ENCODE measurements at places on chromosomes 13 and 19.

DNA sequence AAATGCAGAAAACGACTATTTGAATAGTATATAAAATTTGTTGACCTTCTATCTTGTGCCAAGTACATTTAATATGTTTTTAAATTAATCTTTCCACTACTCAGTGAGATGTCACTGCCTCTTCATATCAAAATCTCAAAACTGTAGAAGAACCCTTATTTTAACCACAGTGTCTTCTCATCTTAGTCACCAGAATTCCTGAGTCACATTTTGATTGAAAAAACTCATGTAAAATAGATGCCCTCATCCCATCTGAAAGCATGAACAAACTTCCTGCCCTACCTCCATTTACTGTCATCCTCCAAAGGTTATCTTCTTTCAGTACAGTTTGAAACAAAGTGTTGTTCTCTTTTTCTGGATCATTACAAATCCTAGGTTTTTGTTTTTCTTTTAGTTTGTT, 1215.4 kb downstream of the PCDH9 start:
- no peak for DNase-seq

DNA sequence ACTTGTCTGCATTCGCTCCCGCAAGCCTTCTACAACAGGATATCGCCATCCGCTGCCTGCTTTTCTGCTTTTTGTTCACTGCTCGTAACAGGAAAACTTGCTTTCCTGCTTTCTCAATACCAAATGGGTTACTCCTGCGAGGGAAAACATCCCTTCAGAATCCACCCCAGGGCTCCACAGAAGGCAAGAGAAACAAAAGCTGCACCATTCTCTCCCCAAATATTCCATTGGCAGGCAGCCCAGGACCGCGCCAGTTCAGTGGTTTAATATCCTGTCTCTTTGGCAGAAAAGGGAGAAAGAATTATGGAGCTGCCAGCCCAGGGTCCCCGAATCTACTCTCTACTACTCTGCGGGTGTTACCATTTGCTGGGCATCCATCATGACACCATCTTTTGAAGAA, 84.7 kb upstream of the DOCK9 start:
- no peak for DNase-seq

DNA sequence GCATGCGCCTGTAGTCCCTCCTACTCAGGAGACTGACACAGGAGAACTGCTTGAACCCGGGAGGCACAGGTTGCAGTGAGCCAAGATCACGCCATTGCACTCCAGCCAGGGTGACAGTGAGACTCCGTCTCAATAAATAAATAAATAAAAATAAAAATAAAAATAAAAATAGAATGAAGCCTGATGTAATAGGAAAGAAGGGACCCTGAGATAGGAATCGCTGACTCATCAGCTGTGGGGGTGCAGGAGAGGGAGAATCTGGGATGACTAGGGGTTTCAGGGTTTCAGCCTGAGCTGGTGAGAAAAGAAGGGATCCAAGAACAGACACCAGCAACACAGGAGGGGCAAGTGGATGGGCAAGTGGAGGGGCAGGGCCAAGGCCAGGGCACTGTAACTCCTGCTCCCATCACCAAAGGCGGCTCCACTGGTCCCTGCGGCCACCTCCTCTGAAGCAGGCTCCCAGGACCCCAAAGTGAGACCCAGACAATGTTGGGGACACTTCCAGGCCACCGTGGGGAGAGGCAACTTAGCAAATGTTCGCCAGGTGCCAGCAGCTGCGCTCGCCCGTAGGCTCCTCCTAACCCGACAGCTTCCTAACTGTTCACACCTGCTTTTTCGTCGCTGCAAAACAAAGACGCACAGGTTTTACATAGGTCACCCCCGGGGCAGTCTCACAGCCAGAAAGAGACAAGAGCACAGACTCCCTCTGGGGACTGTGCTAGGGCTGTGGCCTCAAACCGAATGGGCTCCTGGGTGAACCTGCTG, 1.2 kb downstream of the HAUS8 start:
- DNase-seq = no peak

DNA sequence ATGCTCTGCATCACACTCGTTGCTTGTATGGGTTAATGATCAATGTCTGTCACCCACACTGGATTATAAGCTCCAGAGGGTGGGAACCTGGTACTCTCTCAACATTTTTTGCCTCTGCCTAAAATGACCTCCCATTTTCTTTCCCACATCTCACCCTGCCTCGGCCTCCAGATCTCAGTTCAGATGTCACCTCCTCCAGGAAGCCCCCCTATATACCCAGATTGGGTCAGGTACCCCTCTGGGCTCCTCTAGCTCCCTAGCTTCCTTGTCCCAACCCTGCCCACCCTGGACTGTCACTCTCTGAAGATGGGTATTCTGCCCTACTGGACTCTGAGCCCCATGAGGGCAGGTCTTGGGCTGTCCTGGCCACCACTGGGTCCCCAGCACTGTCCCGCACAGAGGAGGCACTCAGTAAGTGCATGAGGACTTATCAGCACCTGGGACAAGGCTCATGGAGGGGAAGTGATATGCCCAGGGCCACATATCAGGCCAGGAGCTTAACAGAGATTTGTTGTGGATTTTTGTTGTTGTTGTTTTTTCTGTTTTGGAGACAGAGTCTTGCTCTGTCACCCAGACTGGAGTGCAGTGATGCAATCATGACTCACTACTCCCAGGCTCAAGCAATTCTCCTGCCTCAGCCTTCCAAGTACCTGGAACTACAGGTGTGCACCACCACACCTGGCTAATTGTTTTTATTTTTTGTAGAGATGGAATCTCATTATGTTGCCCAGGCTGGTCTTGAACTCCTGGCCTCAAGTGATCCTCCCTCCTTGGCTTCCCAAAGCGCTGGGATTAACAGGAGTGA, 23.8 kb downstream of the PRKD2 start:
- DNase-seq = no peak

- DNase-seq = no peak
Measured at GRCh38 chr19:43501661-43502418, 2.7 kb downstream of the PHLDB3 start.

- DNase-seq = no peak
Measured at GRCh38 chr19:19551853-19552192, 13.8 kb downstream of the CILP2 start.

DNA sequence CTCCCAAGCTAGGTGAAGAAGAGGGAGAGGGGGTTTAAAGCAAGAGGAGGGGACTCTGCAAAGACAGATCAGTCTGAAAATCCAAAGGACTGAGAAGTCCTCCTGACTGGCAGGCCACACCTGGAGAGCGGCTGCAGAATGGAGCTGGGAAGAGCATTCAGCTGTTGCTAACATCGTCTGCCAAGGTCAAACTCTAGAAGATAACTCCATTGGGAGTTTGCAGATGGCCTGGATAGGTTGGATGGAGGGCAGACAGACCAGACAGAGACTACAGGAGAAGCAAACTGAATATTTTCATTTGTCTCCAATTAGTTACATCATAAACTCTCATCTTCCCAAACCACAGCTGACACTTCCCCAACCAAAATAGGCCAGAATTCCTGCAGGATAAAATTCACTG, 19.9 kb upstream of the SHISA2 start:
- DNase-seq = no peak

- no peak for DNase-seq
Measured at GRCh38 chr13:88288326-88288725, 617.2 kb downstream of the SLITRK5 start.

DNA sequence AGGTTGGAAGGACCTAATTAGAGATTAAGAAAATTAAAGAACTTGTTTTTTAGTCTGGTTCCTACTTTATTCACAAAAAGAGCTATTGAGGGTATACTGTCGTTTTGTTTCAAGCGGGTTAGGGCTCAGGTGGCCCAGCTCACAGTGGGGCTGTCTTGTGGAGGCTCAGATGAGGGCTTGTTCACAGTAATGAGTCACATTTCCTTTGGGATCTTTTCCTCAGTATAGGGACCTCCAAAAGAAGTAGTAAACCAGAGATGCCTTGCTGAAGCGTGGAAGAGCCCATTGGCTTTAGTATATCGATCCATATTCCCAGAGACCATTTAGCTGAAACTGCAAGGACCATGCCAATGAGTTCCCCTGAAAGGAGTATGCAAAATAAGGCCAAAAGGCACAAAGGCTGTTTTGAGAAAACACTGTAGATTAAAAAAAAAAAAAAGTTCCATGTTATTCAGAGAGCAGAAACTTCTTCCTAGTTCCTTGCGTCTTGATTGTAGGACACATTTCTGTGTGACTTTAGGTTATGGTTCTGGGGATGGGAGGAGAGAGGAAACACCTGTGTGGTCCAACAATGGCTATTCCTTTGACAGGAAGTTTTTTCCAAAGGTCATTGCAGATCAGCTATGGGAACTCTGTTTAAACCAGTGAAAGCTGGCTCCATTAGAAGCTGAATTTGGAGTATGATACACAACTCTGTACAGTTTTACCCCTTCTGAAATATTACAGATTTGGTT, 32.8 kb upstream of the GPI start:
- no peak for DNase-seq

- no peak for DNase-seq
Measured at GRCh38 chr13:97327086-97327485, 105.0 kb downstream of the MBNL2 start.

DNA sequence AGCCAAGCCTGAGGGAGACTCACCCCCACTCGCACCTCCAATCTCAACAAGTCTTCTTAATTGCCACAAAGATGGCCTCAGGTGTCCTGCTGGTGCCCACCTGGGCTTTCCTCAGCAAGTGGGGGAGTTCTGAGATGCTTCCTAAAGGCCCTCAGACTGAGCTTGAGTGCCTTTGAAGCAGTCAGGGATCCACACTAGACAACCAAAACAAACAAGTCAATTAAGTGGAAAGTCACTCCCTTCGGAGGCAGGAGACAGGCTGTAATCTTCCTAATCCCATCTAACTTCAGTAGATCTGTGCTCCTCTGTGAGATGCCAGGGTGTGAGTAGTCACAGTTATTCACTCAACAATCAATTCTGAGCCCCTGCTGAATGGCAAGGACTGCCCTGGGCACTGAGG, 68.3 kb upstream of the SERP2 start:
- DNase-seq = no peak

GRCh38 chr19:5927441-5927821, 13.4 kb downstream of the CAPS start:
- no peak for DNase-seq

DNA sequence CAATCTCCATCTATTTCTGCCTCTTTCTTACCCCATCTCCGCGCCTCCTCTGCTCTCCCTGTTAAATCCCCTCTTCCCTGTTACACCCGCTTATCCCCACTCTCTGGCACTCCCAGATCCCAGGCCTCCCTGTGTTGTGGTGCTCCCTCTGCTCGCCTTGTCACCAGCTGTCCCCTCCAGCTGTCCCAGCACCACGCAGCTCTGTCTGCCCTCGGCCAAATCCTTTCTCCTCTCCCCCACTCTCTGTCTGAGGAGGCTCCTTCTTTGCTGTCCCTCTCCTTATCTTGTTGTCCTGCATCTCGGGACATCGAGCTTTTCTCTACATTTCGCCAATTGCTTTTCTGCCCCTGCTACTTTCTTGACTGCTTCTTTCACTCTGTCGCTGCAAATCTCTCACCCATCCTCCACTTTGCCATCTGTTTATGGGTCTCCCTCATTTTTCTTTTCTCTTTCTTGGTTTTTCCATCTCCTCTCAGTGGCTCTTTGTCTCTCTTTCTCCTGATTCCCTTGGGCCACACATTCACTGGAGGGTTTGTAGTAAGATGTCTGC, 941 bp downstream of the ZNF160 start:
- DNase-seq = no peak

GRCh38 chr13:112771139-112771876, 81.5 kb downstream of the ATP11A start:
- no peak for DNase-seq

- no peak for DNase-seq
Measured at GRCh38 chr19:58396691-58397532, 1.5 kb downstream of the RNF225 start.

DNA sequence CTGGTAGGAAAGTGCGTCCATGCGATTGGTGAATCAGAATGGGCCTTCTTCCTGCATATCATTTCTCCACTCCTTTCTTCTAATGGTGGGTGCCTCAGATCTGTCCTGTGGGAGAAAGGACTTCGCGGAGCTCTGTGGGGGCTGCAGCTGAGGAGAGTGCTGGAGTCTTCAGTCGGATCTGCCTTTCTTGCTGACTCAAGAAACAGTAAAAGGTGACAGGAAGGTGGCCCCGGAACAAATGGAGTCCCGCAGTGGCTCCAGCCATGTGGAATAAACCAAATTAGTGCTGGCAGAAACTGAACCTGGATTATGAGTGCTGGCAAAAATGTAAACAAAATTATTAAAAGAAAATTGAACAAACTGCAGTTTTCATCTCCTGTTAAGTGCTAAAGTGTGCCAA, 15.1 kb upstream of the GAS6 start:
- no peak for DNase-seq

- no peak for DNase-seq
Measured at GRCh38 chr19:57747472-57747807, 825 bp downstream of the ZNF776 start.

DNA sequence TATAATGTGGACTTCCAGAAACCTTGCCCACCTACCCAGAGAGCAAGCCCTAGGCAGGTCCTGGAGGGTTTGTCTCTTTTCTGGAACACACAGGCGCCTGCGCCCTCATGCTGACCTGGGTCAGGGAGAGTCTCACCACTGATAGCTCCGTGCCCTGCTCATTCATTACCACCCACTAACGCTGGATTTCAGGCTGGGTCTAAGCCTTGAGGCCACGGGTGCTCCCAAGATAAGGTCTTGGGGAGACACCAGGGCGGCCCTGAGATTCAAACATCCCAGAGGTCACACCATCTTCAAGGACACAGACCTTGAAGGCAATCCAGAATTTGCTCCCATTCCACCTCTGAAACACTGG, 5.1 kb downstream of the S1PR2 start:
- no peak for DNase-seq

DNA sequence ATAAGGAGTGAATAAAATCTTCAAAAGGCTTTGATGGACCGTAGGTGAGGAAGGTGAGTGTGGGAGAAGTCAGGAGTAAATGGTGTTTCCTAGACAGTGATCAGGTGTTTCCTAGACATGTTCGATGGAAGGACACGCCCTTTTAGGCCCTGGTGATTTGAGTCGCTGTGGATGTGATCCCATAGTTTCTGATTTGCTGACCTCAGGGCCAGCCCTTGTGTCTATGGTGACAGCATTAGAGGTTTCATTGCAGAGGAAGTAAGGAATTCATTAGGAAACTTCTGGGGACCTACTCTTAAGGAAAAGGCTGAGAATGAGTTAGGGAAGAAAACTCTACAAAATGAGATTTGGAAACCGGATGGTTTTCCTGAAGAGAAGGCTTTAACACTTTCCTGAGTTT, 31.5 kb upstream of the RNF113B start:
- DNase-seq = no peak

DNA sequence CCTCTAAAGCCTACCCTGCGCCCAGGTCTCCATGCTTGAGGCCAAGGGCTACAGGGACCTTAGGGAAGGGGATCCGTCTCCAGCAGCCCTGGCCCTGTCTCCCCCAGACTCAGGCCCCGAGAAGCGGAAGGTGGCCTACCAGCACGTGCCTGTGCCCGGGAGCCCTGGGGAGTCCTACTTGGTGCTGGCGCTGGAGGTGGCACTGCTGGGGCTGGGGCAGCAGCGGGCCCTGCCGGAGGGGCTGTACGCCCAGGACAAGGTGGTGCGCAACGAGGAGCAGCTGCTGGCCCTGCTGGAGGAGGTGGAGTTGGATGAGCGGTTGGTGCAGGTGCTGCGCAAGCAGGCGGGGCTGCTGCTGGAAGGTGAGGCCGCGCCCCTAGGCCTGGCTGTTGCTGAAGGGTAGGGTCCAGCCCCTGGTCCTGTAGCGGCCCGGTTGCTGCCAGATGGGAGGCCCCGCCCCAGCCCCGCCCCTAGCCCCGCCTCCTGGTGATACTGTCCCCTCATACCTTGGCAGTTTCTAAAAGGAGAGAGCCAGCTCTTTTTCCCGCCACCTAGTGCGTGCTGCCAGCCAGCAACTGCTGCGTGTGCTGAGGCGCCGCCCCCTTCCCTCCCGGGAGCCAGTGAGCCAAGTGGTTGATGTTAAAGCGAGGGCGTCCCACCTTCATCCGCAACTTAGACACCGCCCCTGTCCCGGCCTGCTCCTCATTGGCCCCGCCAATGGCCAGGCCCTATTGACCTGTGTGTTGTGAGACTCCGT, 22.6 kb downstream of the ZSWIM4 start:
- DNase-seq = no peak

Data from right forelimb (tissue), 1 donor.